Endothelial cell of umbilical vein (primary cell): ENCODE measurements at places on chromosomes 7 and 10. TPM values are rescaled to one million over a fixed set of nuclear protein-coding genes. Genes with fewer than 3 reads are reported as not detected.

Gene PNLIPRP3
- not detected in 2 replicates for polyA plus RNA-seq

DNA sequence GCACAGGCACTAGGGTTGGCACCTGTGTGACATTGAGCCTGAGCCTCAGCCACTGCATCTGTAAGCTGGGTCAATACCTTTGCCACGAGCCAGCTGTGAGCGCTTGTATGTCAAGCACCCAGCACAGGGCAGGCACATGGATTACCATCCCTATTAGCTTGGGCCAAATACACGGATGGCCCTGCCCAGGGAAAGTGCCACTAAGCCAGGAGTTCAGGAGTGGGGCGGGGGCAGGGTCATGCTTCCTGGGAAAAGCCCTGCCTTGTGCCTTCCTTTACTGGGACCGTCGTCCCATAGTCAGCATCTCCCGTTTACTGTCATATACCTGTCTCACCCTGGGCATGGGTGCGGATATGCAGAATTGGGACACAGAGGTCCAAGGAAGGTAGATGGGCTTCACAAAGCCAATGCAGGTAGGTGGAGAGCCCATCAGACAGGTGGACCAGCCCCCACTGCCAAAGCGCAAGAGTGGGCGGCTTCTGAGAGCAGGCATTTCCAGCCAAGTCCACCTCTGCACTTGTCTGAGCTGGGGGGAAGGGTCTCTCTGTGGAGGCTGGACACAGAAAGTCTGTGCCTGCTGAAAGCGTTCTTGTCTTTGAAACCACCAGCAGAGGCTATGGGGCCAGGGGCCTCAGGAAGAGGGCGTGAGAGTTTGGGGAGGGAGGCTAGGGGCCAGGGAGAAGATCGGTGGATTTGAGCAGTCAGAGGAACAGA, 72.6 kb downstream of the VWA2 start:
- DNase-seq = no peak
- H3K27me3 ChIP-seq = peaks cover 6% of the 10 kb centered on the region
- H3K36me3 ChIP-seq = no peaks in the 10 kb centered on the region
- no peaks in the 10 kb centered on the region for H3K4me1 ChIP-seq
- H3K27ac ChIP-seq = no peak overlapping the region
- no peak overlapping the region for H3K4me3 ChIP-seq

Gene TMEM184A
- polyA plus RNA-seq = 0.41 and 0.48 TPM in 2 replicates

DNA sequence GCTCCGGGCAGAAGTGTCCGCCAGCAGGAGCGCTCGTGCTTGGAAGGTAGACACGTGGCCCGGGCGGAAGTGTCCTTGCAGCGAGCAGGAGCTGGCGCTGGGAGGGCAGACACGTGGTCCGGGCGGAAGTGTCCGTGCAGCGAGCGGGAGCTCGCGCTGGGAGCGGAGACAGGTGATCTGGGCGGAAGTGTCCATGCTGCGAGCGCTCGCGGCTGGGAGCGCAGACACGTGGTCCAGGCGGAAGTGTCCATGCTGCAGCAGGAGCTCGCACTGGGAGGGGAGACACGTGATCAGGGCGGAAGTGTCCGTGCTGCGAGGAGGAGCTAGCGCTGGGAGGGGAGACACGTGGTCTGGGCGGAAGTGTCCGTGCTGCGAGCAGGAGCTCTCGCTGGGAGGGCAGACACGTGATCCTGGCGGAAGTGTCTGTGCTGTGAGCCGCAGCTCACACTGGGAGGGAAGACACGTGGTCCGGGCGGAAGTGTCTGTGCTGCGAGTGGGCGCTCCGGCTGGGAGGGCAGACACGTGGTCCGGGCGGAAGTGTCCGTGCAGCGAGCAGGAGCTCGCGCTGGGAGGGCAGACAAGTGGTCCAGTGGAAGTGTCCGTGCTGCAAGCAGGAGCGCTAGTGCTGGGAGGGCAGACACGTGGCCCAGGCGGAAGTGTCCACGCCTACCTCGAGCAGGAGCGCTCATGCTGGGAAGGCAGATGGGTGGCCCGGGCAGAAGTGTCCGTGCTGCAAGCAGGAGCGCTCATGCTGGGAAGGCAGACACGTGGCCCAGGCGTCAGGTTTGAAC, 41.1 kb upstream of the PRKAR1B start:
- no peak for DNase-seq
- H3K36me3 ChIP-seq = peaks cover 4% of the 10 kb centered on the region
- no peak overlapping the region for H3K4me3 ChIP-seq
- H3K27ac ChIP-seq = no peak overlapping the region
- H3K4me1 ChIP-seq = peaks cover 10% of the 10 kb centered on the region
- H3K27me3 ChIP-seq = no peaks in the 10 kb centered on the region

Gene CYP2C9
- polyA plus RNA-seq = not detected in 2 replicates

GRCh38 chr10:123896246-123896927, 4.8 kb upstream of the CPXM2 start:
- no peak for DNase-seq
- H3K36me3 ChIP-seq = no peaks in the 10 kb centered on the region
- H3K27ac ChIP-seq = no peak overlapping the region
- H3K4me1 ChIP-seq = no peaks in the 10 kb centered on the region
- no peak overlapping the region for H3K4me3 ChIP-seq

Gene CREB5
- polyA plus RNA-seq = 28.4 and 32.7 TPM in 2 replicates

DNA sequence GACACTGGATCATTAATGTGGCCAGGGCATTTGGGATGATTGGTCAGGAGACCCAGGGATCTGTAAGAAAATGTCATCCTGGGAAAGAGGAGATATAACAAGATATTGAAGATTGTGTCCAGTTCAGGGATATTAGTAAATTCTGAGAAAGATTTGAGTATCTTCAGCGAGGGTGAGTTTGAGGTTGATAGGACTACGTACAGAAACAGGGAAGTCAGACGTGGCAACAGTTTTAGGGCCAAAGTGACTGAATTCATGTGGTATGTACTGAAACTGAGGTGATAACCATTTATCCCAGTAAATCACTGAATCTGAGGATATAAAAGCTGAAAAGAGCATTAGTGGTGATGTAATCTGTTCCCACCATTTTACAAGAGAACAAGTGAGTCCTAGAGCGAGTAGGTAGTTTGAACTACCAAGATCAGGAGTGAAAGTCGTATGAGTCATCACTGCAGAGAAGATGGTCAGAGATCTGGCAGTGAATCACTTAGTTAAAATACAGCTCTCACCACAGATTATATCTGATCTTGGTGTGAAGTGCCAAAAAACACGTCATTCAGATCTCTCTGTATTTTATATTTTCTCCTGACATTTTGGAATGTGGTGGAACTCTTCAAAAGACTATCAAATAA, 220.5 kb downstream of the CDK14 start:
- peak overlapping the region; percentile 71 for H3K27ac ChIP-seq
- H3K4me1 ChIP-seq = peaks cover 15% of the 10 kb centered on the region
- no peaks in the 10 kb centered on the region for H3K27me3 ChIP-seq
- no peaks in the 10 kb centered on the region for H3K36me3 ChIP-seq
- peak; percentile 88 for DNase-seq

DNA sequence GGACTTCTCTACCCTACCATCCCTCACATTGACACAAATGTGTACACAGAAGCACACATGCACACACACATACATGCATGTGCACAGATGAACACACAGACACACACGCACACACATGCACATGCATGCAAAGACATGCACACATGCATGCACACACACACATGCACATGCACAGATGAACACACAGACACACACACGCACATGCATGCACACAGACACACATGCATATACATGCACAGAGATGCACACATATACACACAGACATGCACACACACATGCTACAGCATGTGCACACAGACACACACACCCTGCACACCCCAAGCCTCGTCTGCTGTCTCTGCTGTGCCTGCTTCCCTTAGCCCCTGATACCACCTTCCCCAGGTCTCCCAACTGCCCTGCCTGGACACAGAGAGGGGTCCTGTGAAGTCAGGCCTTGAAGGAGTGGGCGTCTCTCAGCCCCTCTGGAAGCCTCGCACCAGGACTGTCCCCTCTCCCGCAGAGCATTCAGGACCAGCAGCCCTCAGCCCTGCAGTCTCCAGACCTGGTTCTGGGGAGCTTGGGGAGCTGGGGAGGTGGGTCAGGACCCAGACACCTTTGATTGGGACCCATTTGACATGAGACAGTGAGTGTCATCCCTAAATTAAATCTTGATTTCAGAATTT, 181.8 kb downstream of the DNAJB6 start:
- H3K36me3 ChIP-seq = no peaks in the 10 kb centered on the region
- H3K4me1 ChIP-seq = no peaks in the 10 kb centered on the region
- no peak overlapping the region for H3K4me3 ChIP-seq
- no peak for DNase-seq
- H3K27ac ChIP-seq = no peak overlapping the region

Gene FGFR2
- polyA plus RNA-seq = 0.06 TPM in 1 of 2 replicates, not detected in the other

DNA sequence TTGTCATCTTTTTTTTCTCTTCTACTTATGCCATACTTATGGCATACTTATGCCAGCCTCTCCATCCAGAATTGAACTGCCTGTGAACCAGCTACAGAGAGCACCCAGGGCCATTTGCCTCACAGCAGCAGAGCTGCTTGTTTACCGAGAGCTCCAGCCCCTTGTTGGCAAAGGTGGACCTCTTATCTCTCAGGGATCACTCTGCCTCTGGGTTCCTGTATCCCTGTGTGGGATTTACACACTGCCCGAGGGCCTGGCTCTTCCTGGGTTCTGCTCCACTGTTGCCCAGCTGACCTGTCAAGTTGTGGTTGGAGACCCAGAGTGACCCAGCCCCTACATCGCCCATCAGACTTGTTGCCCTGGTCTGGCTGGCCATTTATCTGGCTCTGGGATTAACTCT, 22.3 kb downstream of the MRPS33 start:
- no peaks in the 10 kb centered on the region for H3K4me1 ChIP-seq
- no peak for DNase-seq
- H3K27me3 ChIP-seq = no peaks in the 10 kb centered on the region
- no peak overlapping the region for H3K27ac ChIP-seq
- H3K4me3 ChIP-seq = no peak overlapping the region

Gene TFEC
- polyA plus RNA-seq = 3.3 and 3.6 TPM in 2 replicates
